Neural progenitor cell (in vitro differentiated cells): ENCODE measurements at places on chromosomes 16 and 17. TPM values are rescaled to one million over a fixed set of nuclear protein-coding genes. Genes with fewer than 3 reads are reported as not detected.

DNA sequence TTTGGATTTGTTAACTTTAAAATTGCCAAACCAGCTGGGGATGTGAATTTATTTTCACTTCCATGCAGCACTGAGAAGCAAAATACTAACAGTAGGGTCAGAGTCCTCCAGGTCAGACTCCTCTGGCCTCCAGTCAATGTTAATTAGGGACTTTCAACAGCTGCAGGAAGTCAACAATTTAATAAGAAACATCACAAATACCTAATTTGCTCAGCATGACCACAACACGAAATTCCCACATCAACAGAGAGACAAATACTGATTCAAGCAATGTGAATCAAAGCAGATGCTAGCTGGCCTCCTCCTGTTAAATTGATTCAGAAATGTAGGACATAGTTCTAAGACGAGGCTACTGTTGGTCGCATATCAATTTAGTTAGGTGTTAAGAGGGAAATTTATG is 111.7 kb downstream of the ABCA8 start:
- DNase-seq = no peak

DNA sequence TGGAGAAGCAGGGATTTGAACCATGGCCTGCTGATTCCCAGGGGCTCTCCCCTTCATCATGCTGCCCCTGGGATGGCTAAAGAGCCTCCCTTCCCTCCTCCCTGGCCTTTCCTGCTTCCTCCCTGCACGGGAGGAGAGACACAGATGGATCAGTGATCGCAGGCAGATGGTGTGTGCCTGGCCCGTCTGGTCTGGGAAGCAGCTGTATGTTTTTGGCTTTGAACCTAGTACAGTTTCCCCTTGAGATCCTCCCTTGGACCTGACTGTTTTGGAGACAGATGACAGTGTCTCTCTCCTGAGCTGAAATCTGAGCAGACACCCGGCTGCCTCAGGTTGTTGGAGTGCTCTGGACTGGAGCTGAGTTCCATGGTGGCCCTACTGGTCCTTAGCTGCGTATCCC is 29.0 kb upstream of the ATP2C2 start:
- DNase-seq = no peak

DNA sequence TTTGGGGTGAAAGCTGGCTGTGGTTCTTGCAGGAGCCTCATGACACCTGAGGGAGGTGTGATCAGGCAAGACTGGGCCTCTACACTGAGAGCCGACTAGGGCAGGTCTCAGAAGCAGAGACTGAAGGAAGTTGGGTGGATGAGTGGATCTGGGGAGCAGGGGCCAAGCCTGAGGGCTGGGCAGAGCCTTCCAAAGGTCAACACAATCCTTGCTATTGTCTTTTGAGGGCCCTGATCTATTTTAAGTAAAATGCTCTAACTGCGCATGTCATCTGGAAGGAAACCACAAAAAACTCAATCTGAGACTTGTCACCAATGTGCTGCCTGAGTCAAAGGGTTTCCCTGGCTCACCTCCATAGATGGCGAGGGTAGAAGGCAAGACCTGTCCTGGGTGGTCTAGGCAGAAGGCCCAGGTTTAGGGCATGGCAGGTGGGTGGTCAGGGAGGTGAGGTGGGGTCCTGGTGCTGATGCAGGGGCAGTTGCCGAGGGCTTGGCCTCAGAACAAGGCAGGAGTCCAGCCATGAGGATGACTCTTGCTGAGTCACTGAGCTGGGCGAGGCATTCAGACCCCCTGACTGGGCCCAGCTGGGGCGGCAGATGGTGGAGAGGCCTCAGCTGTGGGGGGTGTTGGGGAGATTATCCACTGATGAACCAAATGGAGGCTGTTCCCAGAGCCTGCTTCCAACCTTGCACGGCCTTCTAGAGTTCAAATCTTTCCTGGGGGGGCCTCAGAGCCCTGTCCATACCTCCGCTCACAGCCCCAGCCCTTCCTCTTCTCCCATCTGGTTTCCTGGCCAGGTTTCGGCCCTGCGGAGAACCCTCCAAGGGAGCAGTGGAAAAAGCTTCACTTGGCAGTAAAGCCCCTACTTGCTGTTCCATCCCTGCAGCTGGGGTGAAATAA is 5.1 kb downstream of the MVP start:
- peak; percentile 41 for DNase-seq

- DNase-seq = no peak
These were observed 401.3 kb downstream of the ZFHX3 start for GRCh38 chr16:72646615-72647014.

The IL34 gene
- total RNA-seq = not detected in 2 replicates

The ERBB2 gene
- total RNA-seq = 75.2 and 116 TPM in 2 replicates

The MILR1 gene
- total RNA-seq = not detected in 2 replicates
